Type B pancreatic cell (in vitro differentiated cells): ENCODE measurements at places on chromosomes 11 and 22. TPM values are rescaled to one million over a fixed set of nuclear protein-coding genes. Genes with fewer than 3 reads are reported as not detected.

The C22orf23 gene
- 0.64 and 0.70 TPM in 2 replicates for total RNA-seq

The GGTLC3 gene
- 0.40 TPM in 1 of 2 replicates, not detected in the other for total RNA-seq

The POGLUT3 gene
- total RNA-seq, result 19.2 and 23.8 TPM in 2 replicates

The OR52E1 gene
- total RNA-seq, result not detected in 2 replicates

The LINC01488 gene
- not detected in 2 replicates for total RNA-seq

The DDX25 gene
- total RNA-seq, result 0.79 and 1.8 TPM in 2 replicates

The PANX2 gene
- total RNA-seq, result 3.0 and 9.3 TPM in 2 replicates

The ARFGAP2 gene
- total RNA-seq, result 99.9 and 103 TPM in 2 replicates

The PNPLA3 gene
- total RNA-seq, result 3.8 and 5.9 TPM in 2 replicates

The SAA4 gene
- not detected in 2 replicates for total RNA-seq

The RAB36 gene
- 6.8 and 18.4 TPM in 2 replicates for total RNA-seq
